ENCODE measurements at places on chromosomes 5 and 9. TPM values are rescaled to one million over a fixed set of nuclear protein-coding genes. Genes with fewer than 3 reads are reported as not detected.

DNA sequence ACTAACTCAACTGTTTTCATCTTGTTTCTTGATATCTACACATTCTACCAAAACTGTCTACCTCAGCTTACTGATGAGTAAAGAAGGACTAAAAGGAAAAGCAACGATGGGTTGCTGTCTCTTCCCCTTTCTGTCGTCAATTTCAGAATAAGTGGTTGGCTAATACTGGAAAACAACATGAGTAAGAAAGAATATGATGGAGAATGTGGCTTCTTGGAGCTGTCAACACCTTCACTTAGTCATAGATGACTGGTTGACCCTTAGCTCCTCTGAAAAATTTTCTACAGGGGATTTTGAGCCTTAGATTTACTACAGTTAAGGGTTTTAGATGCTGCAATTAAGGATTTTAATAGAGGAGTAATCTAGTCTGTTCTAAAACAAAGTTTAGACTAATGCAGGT lies 797.9 kb downstream of the TLE4 start:
- no peak for DNase-seq

DNA sequence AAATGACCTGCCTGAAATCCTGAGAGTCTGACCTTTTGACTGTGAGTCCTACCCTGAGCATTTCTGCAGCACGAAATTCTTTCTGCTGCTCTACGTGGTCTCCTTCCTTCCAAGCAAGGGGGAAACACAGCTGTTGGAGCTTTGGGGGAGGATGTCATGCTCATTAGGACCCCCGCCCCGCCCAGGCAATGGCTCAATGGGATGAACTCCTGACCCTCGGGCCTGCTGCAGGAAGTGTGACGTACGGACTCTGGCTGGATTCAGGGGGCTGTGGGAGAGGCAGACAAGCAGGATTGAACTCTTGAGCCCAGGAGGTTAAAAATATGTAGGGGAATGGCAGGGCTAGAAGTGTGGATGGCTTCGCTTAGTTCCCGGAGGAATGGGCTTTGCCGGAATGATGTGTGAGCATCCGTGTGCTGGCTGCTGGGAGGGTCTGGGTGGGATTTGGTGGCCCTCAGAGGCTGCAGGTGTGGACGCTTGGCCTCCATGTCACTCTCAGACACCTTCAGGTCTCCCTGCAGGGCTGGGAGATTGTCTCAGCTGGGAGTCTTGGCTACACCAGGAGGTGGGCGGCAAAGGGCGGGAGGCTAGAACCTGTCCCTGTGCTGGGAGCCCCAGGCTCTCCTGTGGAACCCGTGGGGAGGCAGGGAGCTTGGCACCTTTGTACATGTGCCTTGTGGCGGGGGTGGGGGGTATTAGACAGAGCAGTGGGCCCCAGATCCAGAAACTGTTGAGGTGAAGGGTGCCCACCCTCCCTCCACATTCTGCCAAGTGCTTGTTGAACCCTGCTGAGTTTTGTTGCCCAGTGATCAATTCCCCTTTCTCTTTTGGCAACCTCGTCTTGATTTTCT lies 26.3 kb downstream of the STC2 start:
- DNase-seq, result peak; percentile 52

- no peak for DNase-seq
Observed at GRCh38 chr9:96680812-96681499, 25.8 kb upstream of the PRXL2C start.

GRCh38 chr5:7585807-7586206 lies 189.9 kb downstream of the ADCY2 start:
- no peak for DNase-seq

DNA sequence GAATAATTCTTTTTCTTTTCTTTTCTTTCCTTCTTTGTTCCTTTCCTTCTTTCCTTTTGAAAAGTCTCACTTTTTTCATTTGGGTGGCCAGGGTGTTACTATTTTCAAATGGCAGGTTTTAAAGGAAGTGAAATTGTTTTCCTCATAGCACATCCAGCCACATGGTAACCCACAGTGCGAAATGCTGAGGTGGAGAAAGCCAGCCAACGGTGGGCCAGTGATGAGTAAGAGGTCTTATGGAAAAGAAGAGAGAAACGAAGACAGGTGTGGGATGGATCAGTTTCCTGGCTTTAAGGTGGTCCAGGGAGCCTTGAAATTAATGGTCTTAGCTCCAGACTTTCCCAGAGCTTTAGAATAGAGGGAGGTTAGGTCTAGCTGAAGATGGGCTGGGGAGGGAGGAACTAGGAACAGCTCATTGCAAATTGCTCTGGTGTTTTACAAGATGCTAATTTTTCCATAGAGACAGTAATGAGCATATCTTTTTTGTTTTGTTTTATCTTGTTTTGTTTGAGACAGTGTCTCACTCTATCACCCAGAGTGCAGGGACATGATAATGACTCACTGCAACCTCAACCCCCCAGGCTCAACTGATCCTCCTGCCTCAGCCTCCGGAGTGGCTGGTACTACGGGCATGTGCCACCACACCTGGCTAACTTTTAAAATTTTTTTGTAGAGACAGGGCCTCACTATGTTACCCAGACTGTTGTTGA lies 17.8 kb downstream of the ITK start:
- no peak for DNase-seq

DNA sequence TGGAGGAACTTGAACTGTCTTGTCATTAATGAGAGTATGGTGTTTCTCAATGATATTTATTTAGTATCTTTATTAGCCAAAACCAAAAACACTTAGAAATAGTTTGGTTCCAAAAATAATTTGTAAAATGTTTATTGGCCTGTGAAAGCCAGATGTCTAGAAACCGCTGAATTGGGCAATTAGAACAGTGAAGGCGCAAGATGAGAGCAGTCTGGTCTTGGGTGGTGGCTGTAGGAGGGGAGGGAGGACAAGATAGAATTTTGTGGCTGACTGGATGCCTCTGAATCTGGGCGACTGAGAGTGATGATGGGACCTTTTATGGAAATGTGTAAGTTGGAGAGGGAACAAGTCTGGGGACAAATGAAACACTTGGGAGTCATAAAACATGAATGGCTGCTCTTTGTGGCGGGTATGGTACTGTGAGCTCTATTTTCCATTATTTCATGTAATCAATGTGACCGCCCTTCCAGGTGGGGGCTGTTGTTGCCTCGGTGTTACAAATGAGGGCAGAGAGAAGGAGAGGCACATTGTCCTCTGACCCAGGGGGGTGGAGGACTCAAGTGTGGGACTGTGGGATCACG lies 35.5 kb downstream of the PDZD2 start:
- DNase-seq, result no peak

DNA sequence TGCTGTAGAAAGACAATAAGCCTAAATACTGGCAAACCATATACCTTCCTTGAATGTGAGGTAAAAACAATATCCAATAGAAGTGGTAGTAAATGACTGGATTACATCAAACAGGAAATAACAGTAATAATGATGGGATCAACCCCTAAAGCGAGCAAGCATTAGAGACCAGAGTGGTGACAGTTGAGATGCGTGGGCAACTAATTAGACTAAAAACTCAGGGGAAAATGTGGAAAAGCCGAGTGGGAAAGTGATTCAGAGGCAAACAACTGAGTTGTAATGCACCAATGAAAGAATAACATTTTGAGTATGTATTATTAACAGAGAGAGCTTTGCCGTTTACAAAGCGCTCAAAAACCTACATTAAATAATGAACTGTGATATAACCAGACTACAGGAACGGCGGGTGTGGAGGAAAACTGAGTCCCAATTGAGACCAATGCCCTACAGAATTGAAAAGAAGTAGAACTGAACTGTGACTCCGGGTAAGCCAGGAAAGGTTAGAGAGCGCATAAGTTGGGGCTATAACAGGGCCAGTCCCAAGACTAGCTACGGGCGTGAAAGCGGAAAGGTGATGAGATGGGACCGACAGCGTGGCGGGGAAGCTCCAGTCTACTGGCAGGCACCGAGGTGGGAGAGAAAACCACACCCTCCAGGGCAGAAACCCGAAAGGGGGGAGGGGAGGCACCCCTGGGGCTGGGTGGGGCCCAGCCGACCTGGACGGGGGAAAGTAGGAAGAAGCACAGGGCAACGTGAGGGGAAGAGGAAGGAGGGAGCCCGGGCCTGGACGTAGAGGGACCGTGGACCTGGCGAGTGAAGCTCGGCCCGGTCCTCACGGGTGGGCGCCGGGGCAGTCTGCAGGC lies 592 bp downstream of the UBAP2 start:
- peak; percentile 55 for DNase-seq

GRCh38 chr5:53066088-53066487 lies 43.5 kb downstream of the MOCS2 start:
- no peak for DNase-seq

GRCh38 chr5:33969572-33970452 lies 14.7 kb downstream of the SLC45A2 start:
- no peak for DNase-seq

DNA sequence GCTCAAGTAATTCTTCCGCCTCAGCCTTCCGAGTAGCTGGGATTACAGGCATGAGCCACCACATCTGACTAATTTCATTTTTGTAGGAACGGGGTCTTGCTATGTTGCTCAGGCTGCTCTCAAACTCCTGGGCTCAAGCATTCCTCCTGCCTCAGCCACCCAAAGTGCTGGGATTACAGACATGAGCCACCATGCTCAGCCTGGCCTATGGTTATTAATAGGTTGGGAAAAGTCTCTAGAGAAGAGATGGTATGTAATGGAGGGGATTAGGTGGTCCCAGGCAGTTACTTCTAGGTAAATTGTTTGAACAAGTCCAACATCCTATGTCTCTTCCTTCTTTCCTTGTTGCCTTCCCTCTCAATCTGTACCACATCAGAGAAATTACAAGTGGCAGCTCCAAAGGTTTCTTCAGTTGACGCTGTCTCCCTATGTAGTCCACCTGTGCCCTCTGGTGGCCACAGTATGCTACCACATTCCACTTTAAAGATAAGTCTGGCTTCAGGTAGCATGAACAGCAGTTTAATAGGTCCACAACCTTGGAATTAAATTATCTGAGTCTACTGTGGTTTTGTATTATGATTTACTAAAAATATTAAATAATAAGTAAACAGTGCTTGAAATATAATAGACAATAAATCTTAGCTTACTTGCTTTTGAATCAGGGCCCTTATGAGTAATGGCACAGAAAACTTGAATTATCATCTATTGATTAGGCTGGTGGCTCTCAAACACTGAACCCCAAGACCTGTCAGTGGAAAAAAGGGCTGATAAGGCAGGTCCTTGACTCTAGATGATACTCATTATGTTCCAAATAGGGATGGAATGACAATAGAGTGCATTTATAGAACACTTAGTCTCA lies 9.7 kb downstream of the TIGD6 start:
- peak; percentile 76 for DNase-seq

DNA sequence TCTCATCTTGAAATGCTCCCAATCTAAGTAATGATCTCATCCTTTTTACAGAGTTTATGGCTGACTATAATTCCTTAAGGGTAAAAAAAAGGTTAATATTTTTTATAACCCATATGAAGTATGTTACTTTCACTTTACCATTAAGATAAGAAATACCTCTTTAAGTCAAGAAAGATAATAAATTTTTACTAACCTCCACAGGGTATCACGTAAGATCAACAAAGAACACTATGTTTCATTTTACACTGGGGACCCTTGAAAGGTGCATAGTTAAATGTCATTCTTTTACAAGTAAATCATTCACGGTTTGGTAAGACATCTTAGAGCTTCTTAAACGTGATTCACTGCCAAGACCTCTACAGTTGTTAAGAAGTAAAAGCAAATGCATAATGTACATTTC lies 472.7 kb upstream of the CDH9 start:
- DNase-seq, result no peak

DNA sequence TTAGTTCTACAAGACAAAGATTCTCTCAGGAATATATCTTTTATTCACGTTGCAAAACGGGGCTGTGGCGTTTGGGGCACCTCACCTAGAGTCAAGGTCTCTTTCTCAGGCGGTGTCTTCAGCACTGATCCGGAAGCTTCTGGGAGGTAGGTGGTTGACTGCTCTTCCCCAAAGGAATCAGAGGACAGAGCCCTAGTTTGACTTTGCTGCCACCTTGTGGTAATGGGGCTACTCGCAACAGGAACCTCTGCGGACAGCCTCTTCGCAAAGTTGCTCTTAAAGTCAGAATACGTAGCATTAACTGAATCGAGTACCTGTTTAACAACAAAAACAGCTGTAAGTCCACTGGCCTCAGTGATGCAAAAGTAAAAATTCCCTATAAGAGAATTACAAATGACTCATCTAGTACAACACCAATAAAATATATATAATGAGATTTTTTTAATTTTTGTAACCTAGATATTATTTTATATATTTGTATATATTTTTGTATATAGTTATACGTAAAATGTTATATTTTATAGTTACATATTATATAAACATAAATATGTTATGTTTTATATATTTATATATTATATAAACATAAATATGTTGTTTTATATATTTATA lies 13.3 kb upstream of the GPX8 start:
- peak; percentile 81 for DNase-seq

DNA sequence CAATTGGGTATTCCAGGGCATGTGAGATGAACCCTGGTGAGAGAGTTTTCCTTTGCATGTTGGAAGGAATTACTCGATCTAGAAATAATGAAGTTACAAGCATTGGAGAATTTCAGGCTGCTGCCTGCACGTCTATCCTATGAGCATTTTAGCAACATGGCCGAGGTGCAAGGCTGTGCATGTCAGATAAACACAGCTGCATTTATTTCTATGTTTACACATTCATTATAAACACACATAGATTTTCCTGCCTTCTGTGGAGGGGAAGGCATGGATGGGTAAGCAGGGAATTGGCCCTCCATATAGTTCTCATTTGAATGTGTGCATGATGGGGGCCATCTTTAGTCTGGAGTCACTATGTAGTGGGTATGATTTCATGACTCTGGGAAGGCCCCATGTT lies 42.3 kb downstream of the AOPEP start:
- DNase-seq, result no peak

DNA sequence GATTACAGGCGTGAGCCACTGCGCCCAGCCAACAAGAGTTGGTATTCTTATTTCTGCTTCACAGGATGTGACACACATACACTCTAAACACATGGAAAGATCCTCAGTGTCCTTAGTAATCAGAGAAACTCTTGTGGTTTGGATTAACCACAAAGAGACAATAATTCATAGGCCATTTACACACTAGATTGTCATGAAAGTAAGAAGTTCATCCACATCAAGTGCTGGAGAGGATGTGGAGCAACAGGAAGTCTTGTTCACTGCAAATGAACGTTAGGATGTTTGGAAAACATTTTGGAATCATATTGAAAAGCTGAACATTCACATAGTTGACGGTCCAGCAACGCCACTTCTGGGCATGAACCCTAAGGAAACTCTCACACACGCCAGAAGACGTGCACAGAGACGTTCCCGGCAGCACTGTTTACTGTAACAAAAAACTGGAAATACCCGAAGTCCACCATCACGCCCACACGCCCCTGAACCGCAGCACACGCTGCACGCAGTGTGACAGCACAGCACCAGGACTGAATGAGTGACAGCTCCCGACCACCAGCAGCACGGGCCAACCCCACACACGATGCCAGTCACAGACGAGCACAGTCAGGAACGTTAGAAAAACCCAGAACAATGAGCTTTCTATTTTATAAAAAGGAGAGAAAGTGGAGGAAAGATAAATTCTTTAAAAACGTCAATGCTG lies 87.6 kb downstream of the COL23A1 start:
- no peak for DNase-seq

GRCh38 chr5:36168737-36169136 lies 16.8 kb downstream of the SKP2 start:
- DNase-seq, result no peak

DBH gene
- not detected for polyA plus RNA-seq

TPPP gene
- polyA plus RNA-seq, result 2.5 TPM

SHOC1 gene
- polyA plus RNA-seq, result not detected

CYLC2 gene
- not detected for polyA plus RNA-seq

FOXD4 gene
- not detected for polyA plus RNA-seq

SLC25A2 gene
- not detected for polyA plus RNA-seq

DMRTA1 gene
- not detected for polyA plus RNA-seq

GRM6 gene
- not detected for polyA plus RNA-seq

Measured in aorta (tissue), 5 donors.